ENCODE measurements at places on chromosomes 6 and 20.
A peak's percentile ranks its signal among the peaks of the same experiment; 100 is the strongest.

DNA sequence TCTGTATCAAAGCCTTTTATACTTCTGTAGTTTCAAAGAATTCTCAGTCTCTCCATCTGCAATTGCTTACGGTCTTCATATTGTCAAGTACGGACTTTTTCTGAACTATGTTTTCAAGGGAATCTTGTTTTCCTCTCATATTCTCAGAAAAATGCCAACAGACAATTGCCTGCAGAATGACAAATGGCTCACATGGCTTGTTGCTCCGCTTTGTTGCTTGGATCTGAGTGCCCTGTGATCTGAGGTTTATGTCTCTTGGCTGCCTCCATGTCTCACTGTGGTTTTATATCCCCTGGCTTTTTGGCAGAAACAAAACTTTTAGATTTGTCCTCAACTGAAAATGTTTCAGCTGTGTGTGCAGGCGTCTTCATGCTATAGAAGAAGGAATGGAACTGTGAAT lies 285.4 kb upstream of the CHD6 start:
- DNase-seq = no peak

DNA sequence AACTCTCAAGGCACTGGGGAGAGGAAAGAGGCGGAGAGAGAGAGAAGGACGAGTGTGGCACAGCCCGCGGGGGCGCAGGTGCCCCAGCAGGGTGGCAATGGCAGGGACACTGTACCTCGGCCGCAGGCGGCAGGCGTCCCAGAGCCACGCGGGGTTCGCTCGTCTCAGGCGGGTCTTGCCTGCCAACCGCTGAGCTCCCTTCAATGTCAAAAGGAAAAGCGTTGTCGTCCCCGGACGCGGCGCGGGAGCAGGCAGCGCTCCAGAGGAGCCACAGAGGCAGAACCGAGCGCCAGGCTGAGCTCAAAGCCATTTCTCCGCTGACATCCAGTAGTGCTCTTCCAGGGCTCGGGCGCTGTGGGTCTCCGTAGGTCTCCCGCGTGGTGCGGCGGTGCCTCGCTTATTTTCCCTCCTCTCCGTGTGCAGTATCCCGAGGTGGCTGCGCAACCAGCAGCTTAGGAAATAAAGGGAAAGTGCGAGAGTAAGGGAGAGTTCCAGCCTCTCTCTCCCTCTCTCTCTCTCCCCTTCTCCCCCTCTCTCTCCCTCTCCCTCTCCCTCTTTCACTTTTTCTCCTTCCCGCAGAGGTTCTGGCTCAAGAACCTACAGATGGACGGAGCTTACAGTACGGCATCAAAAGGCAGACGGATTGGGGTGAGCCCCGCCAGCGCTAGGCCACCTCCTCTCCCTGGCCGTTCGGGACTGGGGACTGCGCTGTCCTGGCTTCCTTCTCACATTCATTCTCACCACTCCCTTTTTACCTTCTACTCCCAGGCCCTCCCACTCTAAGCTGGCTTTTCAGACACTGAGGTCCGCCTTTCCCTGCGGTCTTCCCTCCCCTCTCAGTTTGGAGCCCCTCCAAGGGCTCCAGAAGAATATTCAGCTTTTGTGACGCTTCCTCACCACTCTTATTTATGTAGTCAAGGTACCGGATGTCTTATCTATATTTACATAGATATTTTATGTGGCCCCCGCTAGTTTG lies at the start of gene LAMA4:
TSS of gene LAMA4 (minus strand) at position 727 of the 976 bp plus-strand sequence. CDS start at position 310, 417 bp downstream.
- DNase-seq = peak; percentile 86

- DNase-seq = no peak
These were observed 22.0 kb upstream of the MAFB start for GRCh38 chr20:40711079-40711478.

- DNase-seq = no peak
These were observed 64.0 kb upstream of the PHACTR2 start for GRCh38 chr6:143613749-143614148.

- DNase-seq = peak; percentile 89
These were observed 122.3 kb downstream of the CEBPB start for GRCh38 chr20:50312682-50313521.

GRCh38 chr6:15313367-15313766 lies 67.5 kb downstream of the JARID2 start:
- DNase-seq = no peak

DNA sequence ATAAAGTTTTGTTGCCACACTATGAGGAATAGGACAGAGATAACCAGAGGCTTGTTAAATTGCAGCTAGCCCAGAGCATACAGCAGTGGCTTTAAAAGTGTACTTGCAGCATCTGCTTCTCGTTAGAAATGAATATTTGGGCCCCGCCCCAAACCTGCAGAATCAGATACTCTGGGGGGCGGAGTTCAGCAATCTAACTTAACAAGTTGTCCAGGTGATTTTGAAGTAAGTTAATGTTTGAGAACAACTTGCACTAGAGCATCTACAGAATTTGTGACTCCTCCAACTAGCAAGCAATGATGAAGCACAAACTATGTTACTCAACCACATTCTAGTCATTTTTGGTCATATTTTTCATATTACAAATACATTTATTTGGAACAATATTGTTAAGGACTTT lies 10.6 kb upstream of the SUPT3H start:
- DNase-seq = no peak

GRCh38 chr6:114783083-114783482 lies 440.3 kb upstream of the HS3ST5 start:
- no peak for DNase-seq

GRCh38 chr20:25129908-25130307 lies 48.0 kb upstream of the VSX1 start:
- DNase-seq = no peak

- peak; percentile 92 for DNase-seq
These were observed 129.2 kb downstream of the FYN start for GRCh38 chr6:111743862-111744692.

GRCh38 chr6:33314515-33314942 lies 651 bp upstream of the TAPBP start:
- peak; percentile 80 for DNase-seq

Data from right hindlimb (tissue), 1 donor.